ENCODE measurements at places on chromosomes 2 and 18. TPM values are rescaled to one million over a fixed set of nuclear protein-coding genes. Genes with fewer than 3 reads are reported as not detected.

The SLC19A3 gene
- 0.18 TPM for total RNA-seq

The FZD7 gene
- total RNA-seq: 51.4 TPM

The RPIA gene
- 10.7 TPM for total RNA-seq

The ZAP70 gene
- total RNA-seq: 0.05 TPM

The IER3IP1 gene
- total RNA-seq: 22.3 TPM

The TRABD2A gene
- 6.0 TPM for total RNA-seq

The RRM2 gene
- total RNA-seq: 7.1 TPM

The CD207 gene
- not detected for total RNA-seq

The FAM237A gene
- total RNA-seq: not detected

The LHCGR gene
- total RNA-seq: not detected

The PFN4 gene
- total RNA-seq: 0.42 TPM

The TNFAIP6 gene
- total RNA-seq: 41.6 TPM

The PRPF40A gene
- 159 TPM for total RNA-seq

The LYG1 gene
- total RNA-seq: 0.14 TPM

The RNF125 gene
- not detected for total RNA-seq

The TMEM247 gene
- total RNA-seq: not detected

The KCNJ3 gene
- total RNA-seq: not detected

The SLC5A7 gene
- not detected for total RNA-seq

The NCKAP5 gene
- 9.2 TPM for total RNA-seq

The APLF gene
- 6.3 TPM for total RNA-seq

The LOXHD1 gene
- not detected for total RNA-seq

The QPCT gene
- 44.5 TPM for total RNA-seq

The FHOD3 gene
- total RNA-seq: 85.5 TPM

The CYP27C1 gene
- total RNA-seq: not detected

The MROH2A gene
- not detected for total RNA-seq

The TEKT4 gene
- total RNA-seq: not detected

The CPO gene
- not detected for total RNA-seq

The IL36G gene
- not detected for total RNA-seq

The GKN1 gene
- total RNA-seq: not detected

The MBOAT2 gene
- total RNA-seq: 65.9 TPM

The DNAJC5G gene
- not detected for total RNA-seq

The CNOT9 gene
- 43.0 TPM for total RNA-seq

The IL1R2 gene
- not detected for total RNA-seq

The ANKRD30BL gene
- total RNA-seq: not detected

The COL6A3 gene
- total RNA-seq: 3,192 TPM

The ALLC gene
- not detected for total RNA-seq

The MAIP1 gene
- 21.5 TPM for total RNA-seq

The ABCG5 gene
- total RNA-seq: not detected

The L3MBTL4 gene
- total RNA-seq: not detected

All from smooth muscle cell of the umbilical artery (primary cell).